ENCODE measurements at places on chromosomes 7 and 10.

GRCh38 chr7:135771961-135772638 is 23.5 kb upstream of the FAM180A start:
- peak; percentile 81 for DNase-seq

DNA sequence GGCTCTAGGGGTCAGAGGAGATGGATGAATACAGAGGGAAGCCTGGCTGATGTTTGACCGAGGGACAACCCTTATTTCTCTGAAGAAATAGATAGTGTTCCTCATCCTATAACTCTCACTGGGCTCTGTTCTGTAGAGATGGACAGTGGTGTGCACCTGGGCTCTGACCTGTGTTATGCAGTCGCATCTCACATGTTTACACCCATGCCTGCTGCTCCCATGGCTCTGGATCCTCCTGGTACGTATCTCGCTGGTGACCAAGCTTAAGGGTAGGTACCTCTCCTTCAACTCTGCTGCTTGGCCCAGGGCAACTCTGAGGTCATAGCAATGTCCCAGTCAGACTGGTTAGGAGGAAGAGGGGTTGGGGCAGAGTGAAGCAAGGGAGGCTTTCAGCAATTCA is 42.8 kb downstream of the ADRA2A start:
- no peak for DNase-seq

DNA sequence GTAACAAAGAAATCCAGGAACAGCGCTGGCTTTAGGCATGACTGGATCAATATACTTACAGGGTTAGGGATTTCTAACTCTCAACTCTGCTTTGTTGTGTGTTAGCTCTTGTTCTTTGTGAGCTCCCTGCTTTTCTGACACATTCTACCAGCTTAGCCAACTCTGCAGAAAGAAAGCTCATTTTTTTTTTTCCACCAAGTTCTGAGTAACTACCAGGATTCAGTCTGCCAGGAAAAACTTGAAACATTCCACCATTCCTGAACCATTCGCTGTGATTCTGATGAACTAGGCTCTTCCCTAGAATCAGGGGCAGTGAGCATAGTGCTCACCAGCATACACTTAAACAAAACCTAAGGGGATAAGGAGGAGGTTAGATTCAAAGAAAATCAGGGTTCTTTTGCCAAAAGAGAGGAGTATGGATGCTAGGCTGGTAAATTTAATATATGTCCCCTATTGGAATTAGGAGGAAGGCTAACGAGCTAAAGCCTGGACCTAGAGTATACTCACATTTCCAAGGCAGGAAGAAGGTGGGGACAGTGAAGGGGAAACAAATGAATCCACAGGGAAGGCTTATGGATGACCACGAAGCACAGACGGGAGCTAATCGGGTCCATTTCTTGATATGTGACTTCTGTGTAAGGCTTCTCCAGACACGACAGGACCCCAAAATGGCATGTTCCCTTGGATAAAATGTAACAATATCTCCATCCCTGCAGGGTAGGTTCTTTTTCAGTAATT is 183.4 kb downstream of the PRKG1 start:
- DNase-seq: peak; percentile 6

DNA sequence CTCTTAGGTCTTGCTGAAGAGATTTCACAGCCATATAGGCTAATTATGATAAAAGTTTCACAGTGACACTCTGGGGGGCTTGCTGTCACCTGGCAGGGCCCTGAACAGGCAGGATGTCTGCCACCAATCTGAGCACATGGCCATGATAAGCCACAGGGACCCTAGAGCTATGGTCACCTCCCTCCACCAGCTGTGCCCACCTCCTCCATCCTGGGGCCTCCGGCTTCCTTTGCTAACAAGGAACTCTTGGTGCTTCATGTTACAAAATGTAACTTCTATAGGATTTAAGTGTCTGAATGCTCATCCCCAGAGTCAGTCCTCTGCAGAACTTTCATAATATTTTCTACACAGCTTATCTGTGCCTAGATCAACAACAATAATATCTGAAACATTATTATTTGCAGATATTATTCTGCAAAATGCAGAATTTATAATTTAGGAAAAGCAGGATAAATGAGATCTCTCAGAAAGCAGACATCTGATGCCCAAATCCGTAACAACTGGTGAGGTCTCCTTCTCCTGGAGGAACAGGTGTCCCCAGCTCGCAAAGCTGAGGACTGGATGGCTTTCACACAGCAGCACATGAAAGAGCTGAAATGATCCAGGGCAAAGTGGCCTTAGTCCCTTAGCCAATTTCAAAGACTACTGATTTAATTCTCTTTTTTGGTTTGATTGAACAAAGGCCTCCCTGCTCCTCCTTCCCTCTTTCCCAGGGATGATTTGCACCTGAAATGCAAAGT is 287.0 kb upstream of the AOAH start:
- no peak for DNase-seq

Measured in astrocyte of the spinal cord (primary cell).